Glutamatergic neuron (in vitro differentiated cells): ENCODE measurements at places on chromosomes 16 and 17. TPM values are rescaled to one million over a fixed set of nuclear protein-coding genes. Genes with fewer than 3 reads are reported as not detected.

GRCh38 chr17:32659419-32659842 is 172.6 kb downstream of the CDK5R1 start:
- peak; percentile 84 for DNase-seq
- no peak overlapping the region for H3K4me3 ChIP-seq
- no peaks in the 10 kb centered on the region for H3K4me1 ChIP-seq
- no peak overlapping the region for H3K27ac ChIP-seq
- no peaks in the 10 kb centered on the region for H3K36me3 ChIP-seq

DNA sequence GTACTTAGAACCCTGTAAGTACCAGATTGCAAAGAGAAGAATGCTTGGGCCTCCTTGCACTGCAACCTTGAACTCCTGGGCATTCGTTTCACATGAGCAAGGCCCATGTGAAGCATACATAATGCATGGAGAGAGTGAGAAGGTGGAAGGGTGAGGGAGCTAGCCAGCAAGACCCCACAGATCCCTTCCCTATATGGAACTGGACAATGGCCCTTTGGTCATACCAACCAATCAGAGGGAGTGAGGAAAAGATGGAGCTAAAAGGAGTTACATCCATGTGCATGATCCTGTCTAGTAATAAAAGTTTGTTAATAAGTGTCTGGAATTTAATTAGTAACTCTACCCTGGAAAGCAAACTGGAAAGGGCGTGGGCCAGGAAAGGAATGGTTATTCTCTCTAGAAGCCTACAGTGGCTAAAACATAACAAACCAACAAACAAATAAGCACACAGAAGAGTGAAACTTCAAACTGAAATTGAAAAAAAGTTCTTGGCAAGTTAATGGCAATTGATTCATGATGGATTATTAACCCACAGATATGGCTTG is 29.6 kb downstream of the DNAH3 start:
- H3K4me3 ChIP-seq = no peak overlapping the region
- peaks cover 2% of the 10 kb centered on the region for H3K4me1 ChIP-seq
- H3K27ac ChIP-seq = no peak overlapping the region
- H3K27me3 ChIP-seq = no peaks in the 10 kb centered on the region

- no peak for DNase-seq
- H3K4me3 ChIP-seq = no peak overlapping the region
- H3K4me1 ChIP-seq = peaks cover 5% of the 10 kb centered on the region
- H3K27me3 ChIP-seq = peaks cover 4% of the 10 kb centered on the region
These were observed 239.3 kb upstream of the EEF2KMT start for GRCh38 chr16:5336941-5337340.

DNA sequence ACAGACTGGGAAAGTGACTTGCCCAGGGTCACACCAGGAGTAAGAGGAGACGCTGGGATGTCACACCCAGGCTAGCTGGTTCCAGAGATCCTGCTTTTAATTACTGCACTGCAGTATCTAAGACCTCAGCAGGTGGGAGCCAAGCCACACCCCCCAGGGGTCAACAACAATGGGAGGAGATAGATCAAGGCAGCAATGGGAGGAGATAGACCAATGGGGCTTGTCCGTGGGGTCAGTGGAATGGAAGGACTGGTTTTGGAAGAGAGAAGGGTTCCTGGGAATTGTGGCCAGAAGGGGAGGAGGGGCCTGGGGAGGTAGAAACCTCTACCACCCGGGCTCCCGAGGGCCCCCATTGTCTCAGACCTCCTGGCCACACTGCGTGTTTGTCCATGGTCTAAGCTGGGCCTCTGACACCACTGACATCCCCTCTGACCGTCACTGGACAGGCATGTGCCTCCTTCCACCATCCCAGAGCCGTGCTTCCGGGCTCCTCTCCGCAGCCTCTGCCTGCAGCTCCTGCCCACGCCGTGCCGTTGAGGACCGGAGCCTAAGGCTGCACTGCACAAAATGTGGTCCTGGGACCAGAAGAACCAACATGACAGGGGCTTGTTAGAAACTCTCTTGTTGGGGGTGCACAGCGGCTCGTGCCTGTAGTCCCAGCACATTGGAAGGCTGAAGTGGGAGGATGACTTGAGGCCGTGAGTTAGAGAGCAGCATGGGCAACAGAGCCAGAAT is 69.8 kb upstream of the RPH3AL start:
- H3K36me3 ChIP-seq = peaks cover 6% of the 10 kb centered on the region
- no peak overlapping the region for H3K27ac ChIP-seq
- H3K27me3 ChIP-seq = peaks cover 2% of the 10 kb centered on the region
- no peak for DNase-seq

DNA sequence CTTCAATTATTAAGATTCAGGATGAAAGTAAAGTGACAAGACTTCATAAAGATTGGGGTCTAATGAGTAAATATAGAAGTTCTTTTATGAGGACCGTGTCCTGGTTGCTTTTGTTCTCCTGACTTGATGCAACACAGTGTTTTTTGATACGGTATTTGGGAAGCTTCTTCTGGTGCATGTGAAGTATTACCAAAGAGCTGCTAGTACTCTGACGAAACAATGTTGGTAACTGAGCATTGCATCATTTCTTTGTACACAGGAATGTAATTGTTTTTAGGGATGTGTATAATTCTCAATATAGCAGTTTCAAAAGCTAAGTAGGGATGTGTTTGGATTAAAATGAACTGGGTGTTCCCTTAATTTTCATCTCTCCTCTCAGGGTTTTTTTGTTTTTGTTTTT is 15.9 kb downstream of the KPNB1 start:
- H3K27me3 ChIP-seq = peaks cover 2% of the 10 kb centered on the region
- DNase-seq = no peak
- H3K4me3 ChIP-seq = no peak overlapping the region

Gene SYNGR3
- total RNA-seq = 45.7 TPM

DNA sequence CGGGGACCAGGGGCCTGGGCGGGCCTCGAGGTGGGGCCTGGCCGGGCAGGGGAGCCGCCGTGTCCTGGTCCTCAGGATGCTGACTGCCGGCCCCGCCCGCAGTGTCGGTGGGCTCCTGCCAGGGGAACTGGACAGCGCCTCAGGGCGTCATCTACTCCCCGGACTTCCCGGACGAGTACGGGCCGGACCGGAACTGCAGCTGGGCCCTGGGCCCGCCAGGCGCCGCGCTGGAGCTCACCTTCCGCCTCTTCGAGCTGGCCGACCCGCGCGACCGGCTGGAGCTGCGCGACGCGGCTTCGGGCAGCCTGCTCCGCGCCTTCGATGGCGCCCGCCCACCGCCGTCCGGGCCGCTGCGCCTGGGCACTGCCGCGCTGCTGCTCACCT is 2.3 kb upstream of the PAQR4 start:
- H3K27me3 ChIP-seq = peaks cover 9% of the 10 kb centered on the region
- peaks cover 8% of the 10 kb centered on the region for H3K4me1 ChIP-seq
- no peaks in the 10 kb centered on the region for H3K36me3 ChIP-seq
- no peak for DNase-seq
- no peak overlapping the region for H3K27ac ChIP-seq
- H3K4me3 ChIP-seq = no peak overlapping the region

DNA sequence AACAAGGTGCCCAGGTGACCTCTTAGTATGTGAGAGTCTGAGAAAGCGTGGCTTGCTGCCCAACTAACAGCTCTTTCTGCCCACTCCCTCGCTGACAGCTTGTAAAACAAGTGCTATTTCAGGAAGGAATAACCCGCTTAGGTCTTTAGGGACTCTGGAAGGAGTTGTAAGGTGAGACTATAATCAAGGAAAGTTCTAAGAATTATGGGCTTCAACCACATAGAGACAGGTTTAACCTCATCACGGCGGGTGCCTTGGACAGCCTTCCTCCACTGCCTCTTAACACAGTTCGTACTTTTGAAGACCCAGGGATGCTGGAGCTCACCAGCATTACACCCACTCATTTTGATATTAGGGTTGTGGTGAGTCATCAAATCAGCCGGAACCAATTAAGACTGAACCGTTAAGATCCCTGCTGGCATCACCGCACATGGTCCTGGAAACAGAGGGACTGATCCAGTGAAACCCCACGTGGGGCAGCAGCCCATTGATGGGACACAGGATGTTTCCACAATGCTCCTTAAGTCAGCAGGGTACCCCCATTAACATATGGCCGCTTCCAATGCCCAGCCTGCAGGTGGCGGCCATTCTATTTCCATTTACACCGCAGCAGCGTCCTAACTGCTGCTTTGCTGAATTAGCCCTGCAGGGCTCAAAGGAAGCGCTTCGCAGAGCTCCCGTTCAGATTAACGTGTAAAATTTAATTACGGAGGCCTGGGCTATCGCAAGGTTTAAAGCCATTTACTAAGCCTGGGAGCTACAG is 176.6 kb upstream of the SDK2 start:
- DNase-seq = peak; percentile 33
- H3K4me3 ChIP-seq = no peak overlapping the region
- peaks cover 11% of the 10 kb centered on the region for H3K36me3 ChIP-seq
- no peaks in the 10 kb centered on the region for H3K27me3 ChIP-seq

DNA sequence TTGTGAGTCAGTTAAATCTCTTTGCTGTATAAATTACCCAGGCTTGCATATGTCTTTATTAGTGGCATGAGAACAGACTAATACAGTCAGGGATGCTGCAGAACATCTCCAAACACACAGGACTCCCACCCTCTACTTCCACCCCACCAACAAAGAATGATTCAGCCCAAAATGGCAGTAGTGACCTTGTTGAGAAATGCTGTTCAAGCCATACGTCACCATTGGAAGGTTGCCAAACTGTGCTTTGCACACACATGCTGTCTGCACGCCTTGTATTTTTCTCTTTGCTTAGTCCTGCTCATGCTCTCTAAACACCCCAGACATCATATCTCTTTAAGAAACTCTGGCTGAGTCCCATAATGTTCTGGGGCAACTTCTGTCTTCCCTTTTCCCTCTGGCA is 589.6 kb downstream of the WWOX start:
- no peaks in the 10 kb centered on the region for H3K36me3 ChIP-seq
- H3K27ac ChIP-seq = no peak overlapping the region
- H3K4me3 ChIP-seq = no peak overlapping the region
- DNase-seq = no peak
- H3K27me3 ChIP-seq = peaks cover 2% of the 10 kb centered on the region
- H3K4me1 ChIP-seq = peaks cover 3% of the 10 kb centered on the region

DNA sequence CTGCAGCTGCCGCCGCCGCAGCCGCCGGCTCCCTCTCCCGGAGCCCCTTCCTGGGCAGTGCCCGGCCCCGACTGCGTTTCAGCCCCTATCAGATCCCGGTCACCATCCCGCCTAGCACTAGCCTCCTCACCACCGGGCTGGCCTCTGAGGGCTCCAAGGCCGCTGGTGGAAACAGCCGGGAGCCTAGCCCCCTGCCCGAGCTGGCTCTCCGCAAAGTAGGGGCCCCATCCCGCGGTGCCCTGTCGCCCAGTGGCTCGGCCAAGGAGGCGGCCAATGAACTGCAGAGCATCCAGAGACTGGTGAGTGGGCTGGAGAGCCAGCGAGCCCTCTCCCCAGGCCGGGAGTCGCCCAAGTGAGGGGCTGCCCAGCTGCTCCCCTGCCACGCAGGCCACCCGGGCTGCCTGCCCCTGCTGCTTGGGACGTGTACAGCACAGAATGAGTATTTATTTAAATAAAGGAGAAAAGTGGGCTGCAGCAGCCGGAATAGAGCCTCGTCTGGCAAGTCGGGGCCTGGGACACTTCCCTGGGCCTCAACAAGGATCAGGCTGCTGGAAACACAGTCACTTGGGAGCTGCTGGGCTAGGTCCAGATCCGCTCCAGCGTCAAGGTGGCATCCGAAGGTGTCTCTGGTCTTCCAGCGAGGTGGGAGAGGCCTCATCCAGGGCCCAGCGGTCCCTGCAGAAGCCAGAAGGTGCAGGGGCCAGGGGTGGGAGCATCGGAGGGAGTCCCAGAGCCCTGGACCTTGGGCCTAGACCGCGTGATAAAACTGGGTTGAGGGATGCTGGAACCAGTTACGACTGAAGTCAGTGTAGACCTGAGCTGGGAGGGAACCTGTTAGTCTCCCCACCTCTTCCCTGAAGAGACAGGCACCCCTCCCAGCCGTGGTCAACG is 8.8 kb downstream of the TBX2 start:
- H3K4me1 ChIP-seq = peaks cover 7% of the 10 kb centered on the region
- no peak overlapping the region for H3K27ac ChIP-seq
- H3K4me3 ChIP-seq = peak overlapping the region; percentile 81

DNA sequence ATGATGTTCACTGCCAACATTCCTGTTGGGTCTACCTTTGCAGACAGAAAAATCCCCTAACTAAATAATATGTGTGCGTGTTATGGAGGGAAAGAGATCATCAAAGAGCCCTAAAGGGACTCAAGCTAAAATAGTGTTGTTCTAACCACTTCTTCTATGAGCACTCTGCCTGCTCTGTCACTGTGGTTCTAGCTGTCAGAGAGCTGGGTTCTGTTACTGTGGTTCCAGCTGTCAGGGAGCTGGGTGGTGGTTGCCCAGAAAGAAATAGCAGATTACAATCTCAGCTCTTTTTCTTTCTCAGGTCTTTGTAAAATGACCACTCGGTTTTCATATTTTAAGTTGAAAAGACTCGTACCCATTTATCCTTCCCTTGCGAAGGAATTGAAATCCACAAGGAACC is 176.3 kb downstream of the HS3ST3A1 start:
- no peak overlapping the region for H3K4me3 ChIP-seq
- DNase-seq = no peak
- no peaks in the 10 kb centered on the region for H3K27me3 ChIP-seq
- peaks cover 4% of the 10 kb centered on the region for H3K4me1 ChIP-seq

DNA sequence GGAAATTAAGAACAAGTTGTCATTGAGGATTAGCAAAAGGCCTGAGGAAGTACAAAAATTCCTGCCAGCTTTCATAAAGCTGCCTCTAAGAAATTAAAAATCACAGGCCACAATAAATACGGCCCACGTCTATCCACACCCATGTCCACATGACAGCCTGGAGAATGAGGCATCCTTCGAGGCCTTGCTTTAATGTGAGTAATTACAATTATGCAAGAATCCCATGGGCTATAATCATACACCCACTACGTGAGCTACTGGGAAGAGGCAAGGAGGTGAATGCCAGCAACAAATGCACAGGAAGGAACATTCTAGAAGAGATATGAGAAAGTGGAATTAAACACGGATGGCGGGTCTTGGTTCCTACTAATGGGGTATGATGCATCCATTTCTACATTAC is 65.4 kb upstream of the ZFHX3 start:
- H3K36me3 ChIP-seq = no peaks in the 10 kb centered on the region
- no peak for DNase-seq
- no peaks in the 10 kb centered on the region for H3K4me1 ChIP-seq
- H3K27ac ChIP-seq = no peak overlapping the region
- peaks cover 4% of the 10 kb centered on the region for H3K27me3 ChIP-seq

- no peak overlapping the region for H3K4me3 ChIP-seq
- no peak overlapping the region for H3K27ac ChIP-seq
- H3K4me1 ChIP-seq = peaks cover 8% of the 10 kb centered on the region
These were observed 38.5 kb downstream of the VPS53 start for GRCh38 chr17:676060-676700.
